ENCODE measurements at places on chromosomes 16 and 17.
A peak's percentile ranks its signal among the peaks of the same experiment; 100 is the strongest.

DNA sequence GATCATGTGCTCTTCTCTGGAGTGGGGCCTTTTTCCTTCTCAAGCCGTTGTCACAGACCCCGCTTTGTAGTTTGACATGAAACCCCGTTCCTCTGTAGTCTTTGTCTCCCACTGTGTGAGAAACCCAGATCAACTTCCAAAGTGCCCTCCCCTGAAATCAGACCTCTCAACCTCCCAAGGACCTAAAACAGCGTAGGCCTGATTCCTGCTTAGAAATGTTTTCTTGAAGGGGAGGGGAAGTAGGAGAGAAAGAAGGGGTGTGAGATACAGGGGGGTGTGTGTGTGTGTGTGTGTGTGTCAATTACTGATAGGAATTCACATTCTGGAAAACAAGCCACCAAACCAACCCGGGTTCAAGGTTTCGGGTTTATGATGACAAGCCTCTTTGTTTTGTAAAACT is 1.4 kb downstream of the UBE2O start:
- DNase-seq = no peak
- H3K36me3 ChIP-seq = peaks cover 10% of the 10 kb centered on the region
- peaks cover 35% of the 10 kb centered on the region for H3K4me1 ChIP-seq
- H3K27ac ChIP-seq = peak overlapping the region; percentile 52
- H3K4me3 ChIP-seq = peak overlapping the region; percentile 88

- H3K4me3 ChIP-seq = no peak overlapping the region
- H3K36me3 ChIP-seq = peaks cover 39% of the 10 kb centered on the region
- no peak for DNase-seq
- peak overlapping the region; percentile 3 for H3K27ac ChIP-seq
- H3K4me1 ChIP-seq = peaks cover 12% of the 10 kb centered on the region
These were observed 7.6 kb upstream of the PHKG2 start for GRCh38 chr16:30740364-30741251.

DNA sequence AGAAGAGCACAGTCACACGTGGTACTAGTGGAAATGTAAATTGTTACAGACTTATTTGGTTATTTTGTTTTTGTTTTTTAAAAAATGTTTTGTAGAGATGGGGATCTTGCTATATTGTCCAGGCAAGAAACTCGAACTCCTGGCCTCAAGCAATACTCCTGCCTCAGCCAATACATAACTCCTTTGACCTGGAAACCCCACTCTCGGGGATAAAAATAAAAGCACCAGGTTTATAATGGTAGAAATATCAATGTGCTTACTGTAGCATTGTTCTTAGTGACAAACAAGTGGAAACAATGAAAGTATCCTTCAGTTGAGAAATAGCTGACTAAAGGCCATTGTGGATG is 11.7 kb upstream of the ERN2 start:
- H3K4me1 ChIP-seq = peaks cover 4% of the 10 kb centered on the region
- H3K4me3 ChIP-seq = no peak overlapping the region
- no peaks in the 10 kb centered on the region for H3K36me3 ChIP-seq
- no peak for DNase-seq
- peaks cover 29% of the 10 kb centered on the region for H3K27me3 ChIP-seq

DNA sequence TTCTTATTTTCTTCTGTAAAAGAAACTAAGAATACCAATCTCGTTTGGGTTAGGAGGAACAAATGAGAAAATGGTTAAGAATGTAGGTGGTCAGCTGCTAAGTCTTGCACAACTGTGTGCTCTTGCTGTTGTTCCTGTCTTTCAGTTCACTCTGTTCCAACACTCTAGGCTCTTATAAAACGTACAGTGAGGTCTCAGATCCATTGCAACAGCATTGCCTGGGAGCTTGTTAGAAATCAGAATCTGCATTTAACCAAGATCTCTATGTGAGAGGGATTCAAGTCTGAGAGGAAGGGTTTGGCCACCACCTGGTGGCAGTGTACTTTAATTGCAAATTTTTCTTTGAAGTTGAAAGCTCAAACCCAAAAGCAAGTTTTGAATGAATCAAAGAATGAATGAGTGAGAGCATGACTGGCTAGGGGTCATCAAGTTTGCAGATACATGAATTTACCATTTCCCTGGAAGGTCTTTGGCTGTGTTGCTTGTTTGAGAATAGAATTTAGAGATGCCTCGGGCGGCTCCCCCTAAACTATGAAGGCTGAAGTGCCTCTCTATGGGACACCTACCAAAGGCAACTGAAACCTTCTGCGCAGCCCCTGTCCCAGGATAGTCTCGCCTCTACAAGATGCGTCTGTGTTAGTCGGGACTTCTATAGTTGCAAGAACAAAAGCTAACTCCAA is 2.5 kb downstream of the ALOX15B start:
- no peak overlapping the region for H3K4me3 ChIP-seq
- no peak overlapping the region for H3K27ac ChIP-seq
- no peaks in the 10 kb centered on the region for H3K4me1 ChIP-seq
- peaks cover 70% of the 10 kb centered on the region for H3K27me3 ChIP-seq
- DNase-seq = peak; percentile 33

DNA sequence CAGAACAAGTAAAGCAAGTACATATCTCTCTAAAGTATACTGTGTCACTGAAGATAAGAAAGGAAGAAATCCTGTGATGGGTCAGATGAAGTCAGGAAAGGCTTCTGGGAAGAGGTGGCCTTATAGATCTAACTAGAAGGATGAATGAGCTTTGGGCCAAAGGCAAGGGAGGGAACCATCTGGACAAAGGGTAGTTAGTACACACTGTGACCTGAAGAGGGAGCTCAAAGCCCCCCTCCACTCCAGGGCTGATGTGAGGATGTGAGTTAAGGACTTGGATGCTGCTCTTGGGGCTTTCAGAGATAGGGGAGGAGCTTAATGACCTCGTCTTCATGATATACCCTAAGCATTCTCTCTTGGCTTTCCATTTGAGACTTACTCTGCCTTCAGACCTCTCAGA is 185.3 kb upstream of the CACNG3 start:
- no peaks in the 10 kb centered on the region for H3K27me3 ChIP-seq
- no peak overlapping the region for H3K27ac ChIP-seq
- DNase-seq = peak; percentile 7
- peaks cover 19% of the 10 kb centered on the region for H3K36me3 ChIP-seq
- H3K4me1 ChIP-seq = peaks cover 38% of the 10 kb centered on the region

- peak; percentile 70 for DNase-seq
- H3K27me3 ChIP-seq = no peaks in the 10 kb centered on the region
- H3K27ac ChIP-seq = peak within 1 kb of the TSS; percentile 85
- peak within 1 kb of the TSS; percentile 86 for H3K4me3 ChIP-seq
- peaks cover 18% of the 10 kb centered on the region for H3K36me3 ChIP-seq
- H3K4me1 ChIP-seq = peaks cover 41% of the 10 kb centered on the region
These were observed at the start of gene TRIM25 for GRCh38 chr17:56913867-56914580. TRIM25 (minus strand) TSS chr17:56914049; CDS start chr17:56913988, 61 bp downstream.

DNA sequence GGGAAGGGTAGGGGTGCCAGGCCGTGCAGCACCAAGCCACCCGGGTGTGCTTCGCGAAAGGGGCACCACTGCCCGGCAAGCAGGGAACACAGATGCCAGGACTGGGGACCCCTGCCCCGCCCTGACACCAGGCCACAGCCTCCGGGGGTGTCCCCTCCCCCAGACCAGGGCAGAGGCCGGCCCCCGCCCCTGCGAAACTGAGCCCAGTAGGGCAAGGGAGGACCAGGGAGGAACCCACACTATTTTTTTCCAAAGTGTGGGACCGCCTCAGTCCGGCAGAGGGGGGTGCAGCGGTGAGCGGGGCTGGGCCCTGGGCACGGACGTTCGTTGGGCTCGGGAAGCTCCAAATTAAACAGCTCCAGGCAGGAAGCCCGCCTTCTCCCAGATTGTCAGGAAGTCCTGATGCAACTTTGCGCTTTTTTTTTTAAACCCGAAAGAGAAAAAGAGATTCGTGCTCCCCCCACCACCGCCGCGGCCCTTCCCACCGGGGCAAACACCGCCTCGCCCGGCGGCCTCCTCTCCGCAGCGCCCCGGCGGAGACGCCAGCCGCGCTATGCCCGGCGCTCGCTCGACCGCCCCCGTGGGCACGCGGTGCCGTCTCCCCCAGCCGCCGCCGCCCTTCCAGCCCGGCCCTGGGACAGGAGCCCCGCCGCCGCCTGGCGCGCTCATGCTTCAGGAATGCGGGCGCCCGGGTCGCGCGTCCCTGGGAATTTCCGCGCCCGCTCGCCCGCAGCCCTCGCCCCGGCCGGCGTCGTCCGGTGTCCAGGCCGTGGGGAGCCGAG is 755 bp downstream of the PIEZO1 start:
- no peaks in the 10 kb centered on the region for H3K27me3 ChIP-seq
- peaks cover 17% of the 10 kb centered on the region for H3K36me3 ChIP-seq
- H3K27ac ChIP-seq = peak overlapping the region; percentile 91

DNA sequence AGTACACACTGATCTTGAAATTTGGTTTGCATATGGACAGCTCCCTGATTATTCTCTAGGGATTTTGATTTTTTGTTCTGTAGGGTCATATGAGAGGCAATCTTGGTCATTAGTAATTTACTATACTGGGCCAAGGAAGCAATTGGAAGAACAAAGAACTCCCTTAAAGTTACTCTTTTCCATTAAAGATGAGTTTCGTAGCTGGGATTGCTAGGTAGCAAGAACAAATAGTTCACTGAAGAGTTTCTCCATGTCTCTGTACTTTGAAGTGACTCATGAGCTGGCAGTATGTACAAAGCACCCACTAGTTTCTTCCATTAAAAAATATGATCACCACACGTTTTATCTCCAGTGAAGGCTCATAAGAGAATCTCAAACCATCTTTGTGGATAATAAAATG is 6.2 kb upstream of the BCAS3 start:
- no peak overlapping the region for H3K27ac ChIP-seq
- peaks cover under 1% of the 10 kb centered on the region for H3K4me1 ChIP-seq
- H3K36me3 ChIP-seq = peaks cover 5% of the 10 kb centered on the region

All from effector memory CD8-positive, alpha-beta T cell (primary cell).